ENCODE measurements at places on chromosomes 6 and 20.

- no peak for DNase-seq
Observed at GRCh38 chr6:30394139-30394538, 49.2 kb downstream of the RPP21 start.

GRCh38 chr6:161415302-161415855 is 141.5 kb upstream of the AGPAT4 start:
- DNase-seq, result peak; percentile 42

GRCh38 chr6:56730663-56731529 is 88.2 kb upstream of the DST start:
- DNase-seq, result no peak

DNA sequence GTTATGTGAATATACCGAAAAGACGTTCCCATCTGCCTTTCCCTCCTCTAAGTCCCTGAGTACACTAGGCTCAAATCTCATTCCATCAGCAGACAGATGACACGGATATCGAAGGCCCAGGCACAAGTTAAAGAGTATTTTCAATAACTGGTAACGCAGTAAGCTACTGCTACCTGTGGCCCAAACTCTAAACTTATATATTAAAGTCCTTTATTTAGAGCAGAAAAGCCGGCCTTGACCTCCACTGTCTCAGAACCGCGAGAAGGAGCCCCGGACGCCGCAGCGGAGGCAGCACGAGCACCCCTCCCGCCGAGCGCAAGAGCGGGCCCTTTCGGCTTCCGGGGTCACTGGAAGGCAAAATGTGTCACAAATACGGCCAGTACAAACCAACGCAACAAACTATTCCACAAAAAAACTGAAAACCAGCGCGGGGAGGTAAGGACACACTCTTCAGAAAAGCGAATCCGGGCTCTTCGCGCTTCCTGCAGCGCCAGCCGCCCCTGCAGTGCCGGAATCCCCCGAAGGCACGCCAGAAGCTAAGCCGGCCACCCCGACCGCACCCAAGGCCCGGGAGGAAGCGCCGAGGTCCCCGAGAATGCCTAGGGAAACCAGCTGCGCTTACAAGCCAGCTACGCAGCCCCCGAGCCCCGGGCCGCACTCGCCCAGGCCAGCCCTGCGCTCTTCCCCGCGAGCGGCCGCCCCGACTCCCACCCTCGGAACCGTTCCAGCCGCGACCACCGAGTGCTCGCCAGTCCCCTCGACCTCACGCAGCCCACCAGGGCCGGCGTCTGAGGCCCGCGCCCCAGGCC is 681 bp downstream of the DIDO1 start:
- peak; percentile 40 for DNase-seq

DNA sequence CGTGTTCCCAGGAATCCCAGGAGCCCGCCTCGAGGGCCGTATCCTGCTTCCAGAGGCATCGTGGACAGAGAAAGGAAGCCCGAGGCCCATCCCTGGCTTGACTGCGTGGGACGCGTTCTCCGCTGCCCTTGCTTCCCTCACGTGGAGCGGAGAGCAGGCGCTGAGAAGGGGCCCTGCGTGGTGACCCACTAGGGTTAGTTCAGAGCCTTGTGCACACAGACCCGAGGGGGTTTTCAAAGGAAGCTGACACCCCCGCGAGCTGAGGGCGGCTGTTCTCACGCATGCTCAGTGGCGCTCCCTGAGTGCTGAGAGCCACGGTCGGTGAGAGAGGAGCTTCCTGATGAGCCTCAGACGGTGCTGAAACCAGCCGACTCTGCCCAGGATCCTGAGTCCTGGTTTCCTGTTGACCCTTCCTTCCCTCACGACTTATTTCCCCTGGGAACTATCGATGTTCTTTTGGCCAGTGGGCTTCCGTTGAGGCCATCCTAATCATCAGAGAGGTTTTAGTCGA is 28.9 kb upstream of the CCR6 start:
- DNase-seq, result no peak

GRCh38 chr6:167936051-167936450 is 61.4 kb upstream of the KIF25 start:
- DNase-seq, result no peak

GRCh38 chr20:48805716-48806115 is 22.1 kb downstream of the PREX1 start:
- no peak for DNase-seq

DNA sequence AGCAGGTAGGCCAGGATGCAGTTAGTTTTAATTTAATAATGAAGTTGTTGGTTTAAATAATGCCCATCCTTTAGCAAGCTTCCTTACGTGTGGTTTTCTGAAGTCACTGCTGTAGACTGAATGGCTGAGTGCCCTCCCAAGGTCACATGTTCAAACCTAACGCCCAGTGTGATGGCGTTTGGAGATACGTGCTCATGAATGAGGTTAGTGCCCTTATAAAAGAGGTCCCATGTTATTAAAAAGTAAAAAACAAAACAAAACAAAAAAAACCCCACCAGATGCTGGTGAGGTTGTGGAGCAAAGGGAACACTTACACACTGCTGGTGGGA is 16.3 kb downstream of the LRP11 start:
- no peak for DNase-seq

DNA sequence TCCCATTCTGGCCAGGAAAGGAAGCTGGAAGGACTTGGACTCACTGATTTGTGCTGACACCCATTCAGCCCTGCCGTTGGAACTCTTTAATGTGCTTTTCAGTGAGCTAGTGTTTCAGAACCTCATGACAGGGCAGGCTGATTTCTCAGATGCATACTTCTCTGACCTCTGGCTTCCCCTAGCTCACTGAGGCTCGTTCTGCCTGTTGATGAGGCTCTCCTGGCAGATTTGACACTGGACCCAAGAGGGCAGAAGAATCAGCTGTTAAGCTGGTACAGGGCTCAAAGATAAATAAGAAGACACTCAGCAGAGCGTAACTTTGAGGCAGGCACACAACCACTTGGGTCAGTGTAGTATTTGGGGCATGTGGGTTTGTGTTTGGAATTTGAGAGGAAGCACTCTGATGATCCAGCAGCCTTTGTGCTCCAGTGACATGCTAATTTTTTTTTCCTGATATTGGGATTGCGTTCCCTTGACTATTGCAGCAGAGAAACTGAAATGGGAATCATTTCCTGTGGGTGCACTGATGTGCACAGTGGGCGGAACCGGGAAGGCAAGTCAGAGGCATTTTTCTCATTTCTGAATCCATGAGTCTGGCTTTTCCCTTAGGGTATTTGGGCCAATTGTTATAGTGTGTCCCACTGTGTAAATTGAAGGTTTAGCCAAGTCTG is 80.2 kb downstream of the CARMIL1 start:
- DNase-seq, result peak; percentile 25

DNA sequence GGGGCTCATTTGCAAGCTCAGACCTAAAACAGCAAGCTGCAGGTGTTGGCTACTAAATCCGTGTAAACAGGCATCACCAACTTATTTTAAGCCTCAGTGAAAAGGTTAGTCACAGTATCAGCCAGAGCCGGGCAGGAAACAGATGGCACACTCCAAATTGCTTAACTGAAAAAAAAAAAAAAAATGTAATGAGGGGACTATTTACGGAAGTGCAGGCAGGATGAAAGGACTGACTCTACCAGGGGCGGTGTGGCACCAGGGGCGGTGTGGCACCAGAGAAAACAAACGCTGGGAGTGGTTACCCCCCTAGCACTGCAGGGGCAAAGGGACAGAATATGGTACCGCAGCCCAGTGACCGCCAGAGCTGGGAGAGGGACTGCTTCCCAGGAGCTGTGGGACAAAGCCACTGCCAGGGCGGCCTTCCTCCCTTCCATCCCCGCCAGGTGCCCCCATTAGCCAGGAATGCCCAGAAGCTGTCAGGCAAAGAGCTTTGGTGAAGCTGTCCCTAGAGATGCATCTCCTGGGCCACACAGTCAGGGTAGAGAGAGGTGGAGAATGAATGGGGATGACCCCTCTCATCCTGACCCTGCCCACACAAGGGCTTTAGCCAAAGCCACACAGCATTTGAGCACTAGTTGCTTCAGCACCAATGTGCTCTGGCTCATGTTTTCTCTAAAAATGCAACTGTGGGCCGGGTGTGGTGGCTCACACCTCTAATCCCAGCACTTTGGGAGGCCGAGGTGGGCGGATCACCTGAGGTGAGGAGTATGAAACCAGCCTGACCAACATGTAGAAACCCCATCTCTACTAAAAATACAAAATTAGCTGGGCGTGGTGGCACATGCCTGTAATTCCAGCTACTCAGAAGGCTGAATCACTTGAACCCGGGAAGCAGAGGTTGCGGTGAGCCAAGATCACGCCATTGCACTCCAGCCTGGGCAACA is 39.6 kb upstream of the GFOD1 start:
- peak; percentile 88 for DNase-seq

- DNase-seq, result no peak
Observed at GRCh38 chr6:87798393-87799278, 96.6 kb upstream of the AKIRIN2 start.

- no peak for DNase-seq
Observed at GRCh38 chr20:24658920-24659660, 189.7 kb downstream of the SYNDIG1 start.

DNA sequence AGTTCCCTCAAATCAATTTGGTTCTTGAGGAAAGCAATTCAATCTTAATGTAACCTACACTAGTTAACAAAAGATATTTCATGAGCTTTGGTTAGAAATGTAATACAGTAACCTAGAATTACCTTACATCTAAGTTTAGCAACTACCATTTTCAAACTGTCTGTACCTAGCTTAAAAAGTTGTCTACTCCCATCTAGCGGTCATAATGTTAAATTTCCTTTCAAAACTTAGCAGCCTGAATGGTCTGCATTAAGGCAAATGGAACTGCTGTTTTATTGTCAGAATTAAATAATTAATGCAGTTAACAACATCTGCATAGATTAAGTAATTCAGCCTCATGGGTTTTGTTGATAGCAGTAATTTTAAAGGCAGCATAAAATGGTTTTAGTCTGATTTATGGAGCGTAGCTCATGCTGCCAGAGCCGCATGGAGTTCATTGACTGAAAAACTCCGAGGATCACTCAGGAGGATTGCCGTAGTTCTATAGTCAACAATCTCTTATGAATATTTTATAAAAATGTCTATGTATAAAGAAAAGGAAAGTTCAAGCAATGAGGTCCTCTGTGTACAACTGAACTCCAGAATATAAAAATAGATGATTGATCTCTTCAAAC is 485.4 kb upstream of the MANEA start:
- DNase-seq, result peak; percentile 64

DNA sequence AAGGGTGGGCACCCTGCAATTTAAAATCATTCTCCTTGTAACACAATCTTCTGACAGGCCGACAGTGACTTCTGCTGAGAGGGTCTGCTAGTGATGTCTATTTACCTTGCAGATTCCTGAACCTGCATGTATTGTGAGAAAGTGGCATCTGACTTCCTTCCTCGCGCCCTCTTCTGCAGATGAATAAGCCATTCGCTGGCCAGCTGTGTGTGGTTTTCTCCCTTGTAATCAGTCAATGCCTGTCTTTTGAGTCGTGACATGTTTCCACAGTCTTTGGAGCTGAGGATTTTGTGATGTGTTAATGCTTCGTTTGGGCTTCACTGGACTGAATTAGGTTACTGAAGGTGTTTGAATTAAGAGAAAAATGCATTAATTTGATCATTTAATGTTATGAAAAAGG is 125.3 kb downstream of the GRM1 start:
- no peak for DNase-seq

GRCh38 chr20:63709149-63709527 is 1.3 kb downstream of the ZGPAT start:
- no peak for DNase-seq

DNA sequence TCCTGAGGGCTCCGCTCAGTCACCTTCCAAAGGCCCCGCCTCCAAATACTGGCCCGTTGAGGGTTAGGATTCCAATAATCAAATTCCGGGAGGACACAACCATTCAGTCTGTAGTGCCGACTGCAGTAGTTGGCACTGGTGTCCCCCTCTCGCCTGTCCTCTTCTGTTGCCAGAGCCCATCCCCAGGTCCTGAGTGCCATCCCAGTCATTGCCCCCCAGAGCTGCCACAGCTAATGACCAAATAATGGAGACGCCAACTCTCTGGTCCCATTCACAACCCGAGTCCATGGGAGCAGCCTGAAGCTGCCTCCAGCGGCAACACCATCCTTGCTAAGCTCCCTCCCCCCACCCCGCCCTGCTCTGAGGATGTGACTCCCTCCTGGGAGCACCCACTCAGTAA is 115.9 kb downstream of the JPH2 start:
- DNase-seq, result no peak

- DNase-seq, result peak; percentile 63
Observed at GRCh38 chr20:3312940-3313682, 74.1 kb upstream of the SLC4A11 start.

- no peak for DNase-seq
Observed at GRCh38 chr6:133392641-133393040, 151.5 kb downstream of the EYA4 start.

GRCh38 chr20:23679133-23680092 is 9.4 kb downstream of the CST4 start:
- no peak for DNase-seq

GRCh38 chr20:38181207-38181801 is 16.2 kb upstream of the TGM2 start:
- no peak for DNase-seq

DNA sequence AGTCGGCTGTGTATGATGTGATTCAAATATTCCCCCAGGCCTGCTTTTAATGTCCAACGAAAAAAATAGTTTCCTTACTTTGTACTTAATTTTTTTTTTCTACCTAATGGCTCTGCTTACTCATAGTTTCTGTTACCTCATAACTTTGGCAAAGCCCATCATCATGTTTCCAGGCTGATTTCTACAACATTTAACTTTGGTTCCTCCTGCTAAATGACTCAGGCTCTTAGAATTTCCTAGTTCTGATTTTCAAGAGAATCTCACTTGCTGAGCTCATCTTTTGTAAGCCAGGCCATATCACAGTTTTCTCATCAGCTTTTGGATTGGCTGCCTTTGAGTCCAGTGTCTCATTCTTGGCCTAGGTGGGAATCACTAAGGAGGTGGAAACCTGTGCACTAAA is 323.1 kb downstream of the HDGFL1 start:
- DNase-seq, result no peak

DNA sequence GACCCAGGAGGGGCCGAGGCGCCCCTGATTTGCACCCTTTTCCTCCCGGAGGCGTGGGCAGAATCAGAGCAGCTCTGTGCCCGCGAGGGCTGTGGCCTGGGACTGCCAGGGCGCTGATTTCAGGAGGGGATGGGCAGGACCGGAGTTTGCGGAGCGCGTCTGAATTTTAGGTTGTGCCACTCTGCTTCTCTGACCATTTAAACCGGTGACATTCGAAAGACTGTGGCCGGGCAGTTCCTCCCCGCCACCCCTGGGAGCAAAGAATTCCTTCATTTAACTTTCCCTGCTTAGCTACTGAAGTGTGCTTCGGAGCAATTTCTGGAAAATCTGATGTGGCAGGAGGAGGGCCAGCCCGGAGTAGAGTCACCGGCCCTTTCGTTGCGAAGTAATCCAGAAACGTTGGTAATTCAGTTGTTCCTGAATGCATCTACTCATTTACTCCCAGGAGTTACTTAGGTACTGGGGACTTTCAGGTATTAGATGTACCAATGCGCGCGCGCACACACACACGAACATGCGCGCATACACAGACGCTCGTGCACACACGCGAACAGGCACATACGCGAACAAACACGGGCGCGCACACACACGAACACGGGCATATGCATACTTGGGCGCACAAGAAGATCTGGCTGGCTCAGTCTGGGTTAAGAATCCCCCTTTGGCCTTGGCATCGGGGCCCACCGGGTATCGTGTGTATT is 568 bp downstream of the CCDC170 start:
- DNase-seq, result peak; percentile 50

All from NCI-H82 (cell line).